Fibroblast of skin of left biceps (primary cell): ENCODE measurements at places on chromosomes 6 and 20.
A peak's percentile ranks its signal among the peaks of the same experiment; 100 is the strongest.

- DNase-seq = peak; percentile 18
Measured at GRCh38 chr6:87436435-87436834, 28.7 kb downstream of the CFAP206 start.

DNA sequence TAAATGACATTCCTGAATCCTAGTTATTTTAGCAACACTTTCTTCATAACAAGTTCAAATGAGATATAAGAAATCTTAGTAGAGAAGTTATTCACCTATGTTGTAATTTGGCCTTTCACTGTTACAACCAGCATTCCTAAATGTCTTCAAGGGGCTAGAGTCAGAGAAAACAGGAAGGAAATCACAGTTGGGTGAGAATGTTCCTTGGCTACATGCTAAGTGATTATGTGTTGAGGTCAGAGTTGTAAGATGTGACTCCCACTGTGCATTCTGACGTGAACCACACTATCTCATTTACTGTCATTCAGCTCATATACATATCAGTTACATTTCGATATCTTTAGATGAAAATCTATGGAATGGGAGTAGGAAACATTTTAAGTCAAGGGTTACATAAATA lies 51.0 kb upstream of the MLIP start:
- peak; percentile 45 for DNase-seq

- DNase-seq = peak; percentile 24
Measured at GRCh38 chr20:53162251-53162835, 190.2 kb downstream of the TSHZ2 start.

GRCh38 chr20:63967330-63968135 lies 2.2 kb downstream of the ZNF512B start:
- DNase-seq = no peak

DNA sequence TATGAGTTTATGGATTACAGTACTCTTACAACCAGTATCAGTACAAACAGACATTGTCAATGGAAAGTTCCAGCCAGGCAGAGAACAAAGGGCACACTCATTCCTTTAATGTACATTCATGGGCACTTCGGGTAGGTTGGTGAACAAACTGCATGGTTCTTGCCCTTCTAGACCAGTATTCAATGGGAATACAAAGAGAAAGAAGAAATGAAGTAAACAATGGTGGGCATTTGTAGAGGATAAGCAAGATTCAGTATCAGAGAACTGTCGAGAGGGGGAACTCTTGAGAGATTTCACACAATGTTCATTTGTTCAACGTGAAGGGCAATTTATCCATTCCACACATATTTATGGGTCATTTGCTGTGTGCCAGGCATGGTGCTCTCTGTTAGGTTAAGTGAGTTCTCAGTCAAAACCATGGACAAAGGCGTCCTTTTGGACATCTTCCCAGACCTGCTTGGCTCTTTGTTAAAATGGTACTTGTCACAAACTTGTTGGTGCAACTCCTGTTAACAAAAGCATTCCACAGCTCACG lies 714.8 kb downstream of the DHX35 start:
- no peak for DNase-seq

DNA sequence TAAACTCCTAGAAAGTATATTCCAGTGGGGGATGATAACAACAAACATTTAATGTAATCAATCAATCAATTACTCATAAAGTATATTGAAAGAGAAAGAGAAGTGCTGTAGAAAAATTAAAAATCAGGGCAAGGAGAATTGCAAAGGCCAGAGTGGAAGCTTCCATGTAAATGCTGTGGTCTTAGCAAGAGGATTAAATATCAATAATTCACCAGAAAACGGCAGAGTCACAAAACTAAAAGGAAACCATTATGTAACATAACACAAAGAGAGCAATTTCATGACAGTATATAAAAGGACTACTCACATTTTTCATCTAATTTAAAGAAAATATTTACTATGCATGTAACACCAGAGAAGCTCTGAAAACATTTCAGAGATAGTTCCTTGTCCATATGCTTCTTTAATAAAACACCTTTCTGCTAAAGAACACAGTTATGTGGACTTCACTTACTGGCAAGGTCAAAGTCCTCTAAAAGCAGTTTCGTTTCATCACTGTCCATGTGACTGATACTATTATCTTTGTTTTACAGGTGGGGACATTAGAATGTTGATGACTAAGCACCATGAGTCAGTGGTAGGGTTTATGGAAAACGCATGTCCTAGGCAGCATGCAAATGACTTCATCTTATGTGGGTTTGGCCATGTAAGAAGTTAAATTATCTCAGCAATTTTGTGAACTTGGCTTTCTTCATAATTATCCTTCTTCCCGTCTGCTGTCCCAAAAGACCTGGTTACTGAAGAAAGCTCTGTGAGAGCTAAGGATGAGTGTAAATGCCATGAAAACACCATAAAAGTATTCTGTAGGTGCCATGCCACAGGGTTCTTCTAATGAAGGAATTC lies 185.8 kb upstream of the TENT5A start:
- peak; percentile 82 for DNase-seq

- DNase-seq = no peak
Measured at GRCh38 chr20:17627101-17627955, 54.7 kb downstream of the RRBP1 start.

DNA sequence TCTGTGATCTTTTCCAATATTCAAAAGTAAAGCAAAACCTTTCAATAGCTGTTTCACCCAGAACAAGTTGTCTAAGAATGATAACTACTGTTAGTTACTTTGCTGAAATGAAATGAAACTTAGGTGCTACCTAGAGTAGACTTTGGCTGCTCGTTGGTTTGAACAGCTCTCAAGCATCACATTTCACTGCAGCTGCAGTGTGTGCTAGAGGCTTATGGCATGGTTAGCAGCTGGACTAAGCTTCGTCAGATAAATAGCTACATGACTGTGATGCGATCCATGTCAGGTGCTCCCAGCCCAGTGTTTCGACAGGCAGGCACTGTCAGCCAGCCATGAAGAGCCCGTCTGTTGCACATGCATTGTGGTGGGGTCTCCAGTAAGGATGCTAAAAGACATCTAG lies 201.1 kb downstream of the TFAP2B start:
- DNase-seq = no peak

- no peak for DNase-seq
Measured at GRCh38 chr6:131773284-131773950, 34.4 kb upstream of the ENPP1 start.

GRCh38 chr20:50456452-50457324 lies 53.5 kb upstream of the PTPN1 start:
- DNase-seq = no peak

DNA sequence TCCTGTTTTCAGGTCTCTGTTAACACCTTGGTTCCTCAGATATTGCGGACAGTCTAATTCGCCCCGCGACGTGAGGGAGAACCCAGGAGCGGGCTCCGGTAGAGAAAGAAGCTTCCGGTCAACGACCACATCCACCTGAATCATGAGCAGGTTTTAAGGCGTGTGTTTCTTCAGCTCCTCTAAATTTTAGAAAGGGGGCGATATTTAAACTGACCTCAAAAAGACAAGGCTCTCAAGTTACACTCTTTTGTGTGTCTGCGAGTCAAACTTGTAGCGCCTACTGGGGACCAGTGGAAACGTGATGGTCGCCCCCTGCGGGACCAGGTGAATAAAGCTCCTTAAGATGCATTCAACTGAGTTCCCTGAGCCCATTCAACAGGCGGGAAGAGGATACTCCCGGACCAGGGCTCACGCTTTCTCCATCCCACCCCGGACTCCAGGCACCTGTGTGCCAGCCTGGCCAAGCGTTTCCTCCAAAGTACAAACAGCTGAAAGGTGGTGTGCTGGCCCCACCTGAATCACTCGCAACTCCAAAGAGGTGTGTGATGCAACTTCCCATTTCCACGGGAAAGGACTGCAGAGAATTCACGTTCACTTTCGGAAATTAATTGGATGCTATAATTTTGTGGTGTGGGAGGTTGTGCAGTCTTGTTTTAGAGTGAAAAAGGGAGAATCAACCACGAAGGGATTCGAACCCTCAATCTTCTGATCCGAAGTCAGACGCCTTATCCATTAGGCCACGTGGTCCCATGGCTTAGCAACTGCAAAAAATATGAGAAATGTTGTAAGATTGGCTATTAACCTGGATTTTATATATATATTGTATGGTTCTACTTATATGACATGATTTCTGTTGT lies 17.0 kb downstream of the GPX5 start:
- peak; percentile 73 for DNase-seq

DNA sequence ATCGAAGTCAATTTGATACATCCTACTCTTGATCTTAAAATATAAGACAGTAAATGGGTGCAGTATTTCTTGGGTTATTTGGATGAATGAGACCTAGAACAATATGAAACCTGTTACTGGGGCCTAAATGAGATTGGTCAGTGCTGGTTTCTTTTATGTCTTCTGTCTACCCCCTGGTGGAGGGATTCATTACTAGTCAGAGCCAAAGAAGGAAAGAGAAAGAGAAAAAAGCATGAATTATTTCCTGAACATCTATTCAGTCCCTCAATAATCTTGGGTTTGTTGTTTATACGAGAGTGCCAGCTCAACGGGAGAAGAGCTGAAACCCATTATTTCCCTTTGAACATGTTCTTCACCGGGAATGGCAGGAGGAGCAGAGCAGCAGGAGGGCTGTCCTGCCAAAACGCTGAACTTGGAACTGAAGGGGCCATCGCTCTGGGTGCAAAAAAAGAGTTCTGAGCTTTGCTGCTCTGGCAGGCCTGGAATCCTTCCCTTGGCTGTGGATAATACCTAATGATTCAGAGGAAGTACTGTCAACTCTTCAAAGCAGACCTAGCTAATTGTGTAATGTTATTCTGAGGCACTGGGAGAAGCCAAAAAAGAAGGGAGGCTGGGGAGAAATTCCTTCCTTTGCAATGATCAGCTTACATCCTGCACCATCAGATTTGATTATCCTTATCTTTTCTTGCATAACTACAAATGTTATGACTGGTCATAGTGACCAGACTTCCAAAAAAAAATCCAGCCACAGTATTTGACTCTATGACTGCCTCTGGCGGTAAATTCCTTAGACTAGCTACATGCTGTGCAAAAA lies 72.0 kb downstream of the BLOC1S5 start:
- peak; percentile 54 for DNase-seq

- DNase-seq = no peak
Measured at GRCh38 chr6:97508646-97509045, 225.6 kb upstream of the MMS22L start.

DNA sequence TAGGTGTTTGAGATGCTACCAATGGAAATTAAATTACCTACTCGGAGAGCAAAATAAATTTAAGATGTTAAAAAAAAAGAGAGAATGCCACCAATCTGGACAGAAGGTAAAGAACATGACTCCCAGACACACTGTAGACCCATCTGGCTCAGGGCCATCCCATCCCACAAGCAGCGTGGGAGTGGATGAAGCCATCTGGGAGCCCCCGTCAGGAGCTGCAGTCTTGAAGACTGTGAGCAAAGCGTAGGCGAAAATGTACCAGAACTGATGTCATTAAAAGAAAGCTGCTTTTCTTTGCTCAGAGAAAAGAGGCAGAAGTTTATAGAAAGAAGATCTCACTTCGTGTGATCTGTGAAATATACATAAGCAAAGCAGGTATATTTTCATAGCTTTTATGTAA lies 815.7 kb downstream of the QKI start:
- no peak for DNase-seq

GRCh38 chr20:5354901-5355300 lies 38.1 kb upstream of the PROKR2 start:
- DNase-seq = no peak
